Activated CD4-positive, alpha-beta memory T cell treated with anti-CD3 and anti-CD28 coated beads for 36 hours (primary cell): ENCODE measurements at places on chromosomes 2 and 18. TPM values are rescaled to one million over a fixed set of nuclear protein-coding genes. Genes with fewer than 3 reads are reported as not detected.

The DNAJC5G gene
- total RNA-seq = 0.19 TPM

The NLRC4 gene
- 0.27 TPM for total RNA-seq

The SPATA3 gene
- 0.24 TPM for total RNA-seq

The TUBA3E gene
- total RNA-seq = not detected

The ANTXR1 gene
- total RNA-seq = not detected

The MOGAT1 gene
- total RNA-seq = not detected

The HOXD12 gene
- total RNA-seq = not detected

The TRABD2A gene
- 29.6 TPM for total RNA-seq

The FNDC4 gene
- 0.38 TPM for total RNA-seq

The CCDC141 gene
- total RNA-seq = 1.3 TPM

The CRYGC gene
- total RNA-seq = not detected

The CXCR4 gene
- 139 TPM for total RNA-seq

The ABHD1 gene
- total RNA-seq = 0.76 TPM

The METTL21A gene
- total RNA-seq = 21.2 TPM

The TTN gene
- 0.73 TPM for total RNA-seq
